Natural killer cell treated with Interleukin-12 subunit alpha and Interleukin-12 subunit beta and Interleukin-15 and Interleukin-18, amount 100 ng/mL, for 72 hours (primary cell): ENCODE measurements at places on chromosomes 5 and 9. TPM values are rescaled to one million over a fixed set of nuclear protein-coding genes. Genes with fewer than 3 reads are reported as not detected.

ABCA2 gene
- 109 TPM for total RNA-seq

PCDHGA11 gene
- 0.33 TPM for total RNA-seq

ACOT12 gene
- total RNA-seq: not detected

DNA sequence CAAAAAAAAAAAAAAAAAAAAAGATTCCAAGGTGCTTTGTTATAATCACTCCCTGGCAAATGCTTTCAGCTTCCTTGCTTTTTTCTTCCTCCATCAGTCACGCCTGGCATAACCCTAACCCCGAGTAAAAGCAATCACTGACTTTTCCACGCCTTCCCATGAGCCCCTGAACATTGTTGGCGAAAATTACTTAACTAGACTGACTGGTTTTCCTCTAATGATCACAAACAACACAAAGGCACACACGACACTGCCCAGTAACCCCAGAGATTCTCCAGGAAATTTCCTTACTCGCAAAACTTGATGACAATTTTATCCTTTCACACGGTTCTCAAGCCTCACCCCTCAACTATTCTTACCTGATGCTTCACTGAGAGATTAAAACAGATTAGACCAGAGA is 11.4 kb upstream of the PTGR1 start:
- DNase-seq: no peak

DNA sequence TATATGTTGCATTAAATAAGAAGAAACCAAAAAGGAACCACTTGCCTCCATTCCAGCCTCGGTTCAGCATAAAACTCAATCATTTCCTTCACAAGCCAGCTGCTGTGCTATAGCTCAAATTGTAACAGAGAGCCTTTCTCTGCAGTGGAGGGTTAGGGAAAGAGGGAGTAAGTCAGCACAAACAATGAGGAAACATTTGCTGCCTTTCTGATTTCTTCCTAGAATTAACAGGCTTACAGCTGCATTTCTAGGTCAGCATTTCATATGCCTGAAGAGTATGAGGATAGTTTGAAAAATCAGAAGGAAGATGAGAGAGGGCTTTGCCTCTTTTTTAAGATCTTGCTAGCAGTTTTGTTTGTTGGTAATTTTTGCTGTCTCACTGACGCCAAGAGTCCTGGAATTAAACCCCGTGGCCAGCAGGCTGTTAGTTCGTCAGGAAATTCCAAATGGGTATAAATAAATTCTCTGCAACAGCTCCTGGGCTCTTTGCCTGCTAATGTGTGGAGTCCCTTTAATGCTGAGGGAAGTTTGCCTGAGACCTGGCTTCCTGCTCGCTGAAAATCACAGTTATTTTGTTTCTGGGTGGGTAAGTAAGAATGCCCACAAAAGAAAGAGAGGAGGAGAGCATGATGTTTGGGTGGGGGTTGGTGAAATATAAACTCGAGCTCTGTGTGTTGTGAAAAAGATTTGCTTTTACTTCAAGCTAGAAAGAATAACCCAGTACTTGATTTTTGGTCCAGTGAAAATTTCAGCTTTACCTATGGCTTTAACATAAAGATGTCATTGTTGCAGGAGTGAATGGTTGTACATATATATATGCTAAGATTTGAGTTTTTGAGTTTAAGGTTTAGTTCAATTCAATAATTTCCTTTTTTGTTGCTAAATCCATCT is 148.1 kb upstream of the DMRT1 start:
- no peak for DNase-seq

- DNase-seq: no peak
These were observed 154.7 kb upstream of the ANKH start for GRCh38 chr5:15026011-15026893.

- peak; percentile 61 for DNase-seq
These were observed 177.2 kb downstream of the OSTF1 start for GRCh38 chr9:75265525-75265972.

DNA sequence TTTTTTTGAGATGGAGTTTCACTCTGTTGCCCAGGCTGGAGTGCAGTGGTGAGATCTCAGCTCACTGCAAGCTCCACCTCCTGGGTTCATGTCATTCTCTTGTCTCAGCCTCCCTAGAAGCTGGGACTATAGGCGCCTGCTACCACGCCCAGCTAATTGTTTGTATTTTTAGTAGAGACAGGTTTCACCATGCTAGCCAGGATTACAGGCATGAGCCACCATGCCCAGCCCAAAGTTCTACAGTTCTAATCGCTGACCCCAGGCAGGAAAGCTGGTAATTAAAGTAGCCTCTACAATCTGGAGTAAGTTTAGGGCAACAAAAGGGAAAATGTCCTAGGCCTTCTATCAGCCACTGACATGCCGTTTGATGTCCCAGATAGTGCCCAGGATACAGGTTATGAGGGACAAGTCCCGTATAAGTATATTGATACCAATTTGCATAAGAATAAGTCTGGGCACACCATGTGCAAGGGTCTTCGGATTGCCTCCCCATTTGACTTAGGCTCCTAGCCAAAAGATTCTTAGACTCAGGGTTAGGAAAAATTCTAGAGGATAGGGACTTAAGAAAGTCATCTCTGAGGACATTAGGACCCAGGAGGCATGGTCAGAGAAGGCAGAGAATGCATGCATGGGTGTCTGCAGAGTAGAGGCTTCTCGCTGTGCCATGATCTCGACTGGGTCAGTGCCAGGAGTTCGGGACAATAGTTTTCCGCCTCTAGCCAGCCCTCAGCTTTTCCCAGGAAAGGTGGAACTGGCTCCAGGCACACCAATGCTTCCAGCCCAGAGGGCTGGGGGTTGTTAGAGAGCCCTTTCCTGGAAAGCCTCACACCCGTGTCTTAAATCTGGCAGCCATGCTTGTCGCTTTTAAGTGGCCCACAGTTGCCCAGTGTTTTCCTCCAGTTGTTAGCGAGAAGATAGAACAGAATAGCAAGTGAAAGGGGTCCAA is 1111.1 kb downstream of the TAF11L14 start:
- DNase-seq: no peak

GRCh38 chr9:99594056-99594780 is 227.5 kb upstream of the NR4A3 start:
- DNase-seq: no peak

DNA sequence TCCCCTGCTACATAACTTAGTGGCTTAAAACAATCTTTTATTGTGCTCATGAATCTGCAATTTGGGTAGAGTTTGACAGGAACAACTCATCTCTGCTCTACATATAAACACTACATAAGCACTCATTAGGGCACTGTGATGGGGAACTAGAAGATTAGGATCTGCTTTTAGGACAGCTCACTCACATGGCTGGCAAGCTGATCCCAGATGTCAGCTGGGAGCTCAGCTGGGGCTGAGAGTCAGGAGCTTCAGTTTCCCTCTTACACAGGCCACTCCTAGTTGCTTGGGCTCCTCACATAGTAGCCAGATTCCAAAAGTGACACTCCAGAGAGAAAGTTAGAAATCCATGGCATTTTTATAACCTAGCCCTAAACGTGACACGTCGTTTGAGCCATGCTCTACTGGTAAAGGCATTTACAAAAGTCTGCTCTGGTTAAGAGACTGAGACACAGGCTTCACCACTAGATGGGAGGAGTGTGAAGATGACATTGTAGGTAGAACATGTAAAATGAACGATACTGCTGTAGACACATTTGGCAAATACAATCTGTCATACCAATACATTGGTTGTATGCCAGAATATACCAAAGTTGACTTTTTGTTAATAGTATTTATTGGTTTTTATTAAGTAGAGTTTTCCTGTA is 23.6 kb downstream of the SCAI start:
- no peak for DNase-seq

DNA sequence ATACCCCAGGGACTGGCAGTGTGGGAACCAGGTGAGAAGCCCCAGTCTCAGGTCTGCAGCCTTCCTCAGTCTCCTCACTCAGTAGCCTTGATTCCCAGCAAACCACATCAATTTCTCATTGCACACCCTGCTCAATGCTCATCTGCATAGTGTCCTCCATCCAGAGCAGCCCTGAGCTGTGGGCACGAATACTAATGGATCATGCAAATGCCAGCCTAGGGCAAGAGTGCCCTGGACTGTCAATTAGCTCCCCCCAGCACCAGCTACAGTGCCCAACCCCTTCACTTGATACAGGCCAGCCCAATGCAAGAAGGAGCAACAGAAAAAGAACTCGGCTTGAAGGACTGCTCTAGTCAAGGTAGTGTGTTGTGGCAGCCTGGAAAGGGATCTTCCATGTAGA is 9.8 kb upstream of the KCNIP1 start:
- no peak for DNase-seq
